Right ventricle myocardium inferior (tissue), 1 donor: ENCODE measurements at places on chromosomes 12 and 14.
A peak's percentile ranks its signal among the peaks of the same experiment; 100 is the strongest.

- DNase-seq = no peak
Measured at GRCh38 chr14:78705989-78706388, 535.8 kb downstream of the NRXN3 start.

DNA sequence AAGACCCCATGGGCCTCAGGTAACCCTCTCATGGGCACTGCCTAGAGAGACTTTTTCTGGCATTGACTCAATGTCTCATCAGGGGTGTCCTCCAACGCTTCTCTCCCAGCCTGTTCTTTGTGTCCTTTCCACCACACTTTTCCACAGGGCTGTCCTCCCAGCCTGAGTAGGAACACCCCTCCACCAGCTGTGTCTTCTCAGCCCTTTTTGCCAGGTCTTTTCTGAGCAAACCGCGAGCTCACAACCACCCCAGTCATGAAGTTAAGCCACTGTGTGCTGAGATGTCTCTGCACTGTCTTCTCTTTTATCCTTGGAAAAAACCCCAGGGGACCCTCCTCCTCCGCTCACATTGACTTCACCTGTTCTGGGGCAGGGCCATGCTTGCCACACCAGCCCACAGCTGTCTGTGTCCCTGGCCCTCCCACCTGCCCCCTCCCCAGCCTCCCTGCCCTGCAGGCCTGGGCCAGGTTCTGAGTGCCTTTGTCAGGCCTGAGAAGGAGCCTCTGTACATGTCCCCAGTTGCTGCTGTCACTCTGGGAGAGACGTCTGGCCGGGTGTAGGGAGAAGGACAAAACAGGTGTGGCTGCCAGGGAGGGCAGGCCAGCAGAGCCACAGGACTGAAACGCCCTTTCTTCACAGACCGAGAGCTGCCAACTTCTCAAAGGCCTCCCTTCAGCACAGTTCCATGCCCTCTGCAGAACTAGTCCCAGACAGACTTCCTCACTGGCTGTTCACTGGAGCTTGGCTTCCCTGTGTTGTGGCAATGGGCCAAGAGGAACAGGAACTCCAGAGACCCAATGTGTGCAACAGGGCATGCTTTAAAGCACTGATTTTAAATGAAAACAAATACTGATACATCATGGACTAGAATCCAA is 50.5 kb upstream of the PNMA1 start:
- DNase-seq = peak; percentile 81

DNA sequence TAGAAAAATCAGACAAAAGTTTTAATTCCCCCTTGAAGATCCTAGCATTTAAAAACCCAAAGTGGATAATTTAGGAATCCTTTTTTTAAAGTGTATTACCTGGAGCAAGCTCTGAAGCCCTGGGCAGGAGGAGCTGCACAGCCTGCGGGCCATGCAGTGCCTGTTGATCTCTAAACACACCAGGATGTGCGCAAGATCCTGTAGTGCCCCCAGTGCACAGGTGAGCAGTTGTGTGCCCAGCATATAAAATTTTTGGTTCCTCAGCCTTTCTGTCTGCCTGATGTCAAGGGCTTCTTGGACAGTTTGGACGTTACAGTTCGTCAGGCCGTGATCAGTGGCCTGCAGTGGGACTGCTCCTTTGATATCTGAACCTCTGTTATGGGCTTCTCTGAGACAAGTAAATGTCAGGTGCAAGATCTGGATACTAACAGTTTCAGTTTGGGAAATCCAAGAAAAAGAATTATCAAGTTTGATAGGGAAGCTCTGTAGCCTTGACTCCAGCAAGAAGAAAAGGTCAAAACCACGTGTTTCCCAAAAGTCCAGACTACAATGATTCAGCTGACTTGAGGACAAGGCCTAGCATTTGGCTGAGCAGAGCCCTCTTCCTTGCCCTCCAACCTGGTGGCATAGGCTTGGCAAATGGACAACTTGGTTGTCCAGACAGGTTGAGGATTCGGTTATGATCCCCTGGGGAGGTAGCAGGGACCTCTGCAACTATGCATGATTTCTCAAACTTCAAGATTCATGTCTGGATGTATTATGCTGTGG is 1.0 kb downstream of the ATXN7L3B start:
- peak; percentile 60 for DNase-seq

DNA sequence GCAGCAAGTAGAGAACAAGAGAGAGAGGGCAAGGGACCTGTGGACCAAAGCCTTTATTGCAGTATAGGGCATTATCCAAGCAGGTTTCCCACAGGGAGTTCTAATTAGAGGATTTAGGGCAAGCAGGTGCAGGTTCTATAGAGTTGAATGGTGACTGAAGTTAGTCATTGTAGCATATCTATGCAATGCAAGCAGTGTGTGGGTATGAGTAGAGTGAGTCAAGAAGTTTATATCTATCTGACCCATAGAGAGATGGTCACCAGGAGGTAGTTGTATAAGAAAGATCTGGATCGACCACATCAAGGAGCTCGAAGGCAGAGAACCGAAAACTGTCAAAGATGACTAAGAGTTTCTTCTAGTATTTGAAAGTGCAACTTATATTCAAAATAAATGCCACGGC is 167.3 kb downstream of the PLCZ1 start:
- DNase-seq = no peak

DNA sequence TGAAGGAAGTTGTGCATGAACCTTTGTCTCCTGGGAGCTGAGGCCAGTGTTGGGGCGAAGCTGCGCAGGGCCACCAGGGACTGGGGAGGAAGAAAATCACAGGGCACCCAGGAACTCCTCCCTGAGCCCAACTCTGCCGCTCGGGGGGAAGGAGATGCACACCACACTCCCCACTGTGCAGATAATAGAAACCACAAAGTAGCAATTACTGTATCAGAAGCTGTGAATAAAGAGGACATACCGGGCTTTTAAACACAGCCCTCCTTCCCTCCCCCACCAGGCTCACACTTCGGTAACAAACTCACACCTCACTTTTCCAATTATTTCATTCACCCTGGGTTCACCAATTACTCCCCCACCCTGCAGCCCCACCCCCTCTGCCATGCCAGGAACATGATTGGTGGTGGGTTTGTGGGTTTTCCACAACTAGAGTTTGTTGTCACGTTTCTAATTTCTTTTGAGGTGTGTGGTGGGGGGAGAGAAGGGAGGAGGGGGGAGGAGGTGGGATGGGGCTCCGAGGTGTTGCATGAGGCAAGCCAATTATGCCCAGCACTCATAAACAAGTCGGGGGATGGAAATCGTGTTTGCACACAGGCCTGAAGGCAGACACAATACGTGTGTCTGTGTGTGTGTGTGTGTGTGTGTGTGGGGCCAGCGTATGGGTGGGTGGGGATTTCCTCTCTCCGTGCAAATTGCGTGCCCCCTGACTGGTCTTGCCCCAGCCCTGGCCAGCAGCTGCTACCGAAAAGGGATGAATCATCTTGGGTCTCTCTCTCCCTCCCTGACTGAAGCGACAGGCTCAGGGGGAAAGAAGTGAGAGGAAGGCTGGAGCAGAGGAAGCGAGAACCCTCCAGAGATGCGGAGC is 103.3 kb downstream of the RBM19 start:
- no peak for DNase-seq

- no peak for DNase-seq
Measured at GRCh38 chr14:96166461-96167223, 38.0 kb upstream of the BDKRB2 start.

GRCh38 chr12:3726456-3726855 is 26.5 kb downstream of the CRACR2A start:
- no peak for DNase-seq

DNA sequence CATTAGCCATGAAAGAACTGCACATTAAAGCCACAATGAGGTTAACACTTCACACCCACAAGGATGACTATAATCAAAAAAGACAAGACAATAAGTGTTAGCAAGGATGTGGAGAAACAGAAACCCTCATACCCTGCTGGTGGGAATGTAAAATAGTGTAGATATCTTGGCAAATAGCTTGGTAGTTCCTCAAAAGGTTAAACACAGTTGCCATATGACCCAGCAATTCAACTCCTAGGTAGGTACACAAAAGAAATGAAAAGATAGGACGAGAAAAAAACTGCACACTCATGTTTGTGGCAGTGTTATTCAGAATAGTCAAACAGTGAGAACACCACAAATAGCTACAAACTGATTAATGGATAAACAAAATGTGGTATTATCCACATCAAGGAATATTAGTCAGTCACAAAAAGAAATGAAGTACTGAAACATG is 93.5 kb downstream of the ATXN2 start:
- no peak for DNase-seq

- no peak for DNase-seq
Measured at GRCh38 chr14:60326274-60326673, 77.3 kb downstream of the PPM1A start.

- peak; percentile 80 for DNase-seq
Measured at GRCh38 chr12:108634341-108634751, 652 bp upstream of the SELPLG start.
